Right renal cortex interstitium (tissue), 3 donors: ENCODE measurements at places on chromosomes 2 and 18. TPM values are rescaled to one million over a fixed set of nuclear protein-coding genes. Genes with fewer than 3 reads are reported as not detected.

Gene VWC2L
- 0.07 TPM for polyA plus RNA-seq

GRCh38 chr2:42900289-42900891 lies 108.0 kb upstream of the HAAO start:
- no peak for DNase-seq

DNA sequence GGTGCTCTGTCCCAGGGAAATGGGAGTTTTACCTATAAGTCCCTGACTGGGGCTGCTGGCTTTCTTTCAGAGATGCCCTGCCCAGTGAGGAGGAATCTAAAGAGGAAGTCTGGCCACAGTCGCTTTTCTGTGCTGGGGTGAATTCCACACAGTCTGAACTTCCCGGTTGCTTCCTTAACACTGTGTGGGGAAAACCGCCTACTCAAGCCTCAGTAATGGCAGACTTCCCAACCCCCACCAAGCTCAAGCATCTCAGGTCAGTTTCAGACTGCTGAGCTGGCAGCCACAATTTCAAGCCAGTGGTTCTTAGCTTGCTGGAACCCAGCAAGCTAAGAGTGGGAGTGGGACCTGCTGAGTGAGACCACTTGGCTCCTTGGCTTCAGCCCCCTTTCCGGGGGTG lies 54.9 kb downstream of the NUP35 start:
- DNase-seq, result no peak

DNA sequence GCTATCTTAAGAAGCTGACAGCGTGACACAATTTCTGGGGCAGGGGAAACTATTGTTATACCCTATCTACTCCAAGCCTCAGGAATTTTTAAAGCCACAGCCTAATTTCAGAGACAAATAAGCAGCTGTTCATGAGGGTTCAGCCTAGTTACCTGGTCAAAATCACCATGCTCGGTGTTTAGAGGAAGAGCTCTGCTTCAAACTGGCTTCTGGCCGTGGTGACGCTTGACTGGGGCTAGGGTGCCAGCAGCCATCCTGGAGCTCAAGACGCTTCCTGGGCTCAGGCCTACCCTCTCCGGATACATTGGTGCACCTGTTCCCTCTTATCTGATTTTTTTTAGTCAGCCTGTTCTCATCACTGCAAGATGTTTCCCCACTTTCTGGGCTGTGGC lies 41.7 kb downstream of the FRZB start:
- DNase-seq, result no peak

Gene C2orf81
- 5.7 TPM for polyA plus RNA-seq

DNA sequence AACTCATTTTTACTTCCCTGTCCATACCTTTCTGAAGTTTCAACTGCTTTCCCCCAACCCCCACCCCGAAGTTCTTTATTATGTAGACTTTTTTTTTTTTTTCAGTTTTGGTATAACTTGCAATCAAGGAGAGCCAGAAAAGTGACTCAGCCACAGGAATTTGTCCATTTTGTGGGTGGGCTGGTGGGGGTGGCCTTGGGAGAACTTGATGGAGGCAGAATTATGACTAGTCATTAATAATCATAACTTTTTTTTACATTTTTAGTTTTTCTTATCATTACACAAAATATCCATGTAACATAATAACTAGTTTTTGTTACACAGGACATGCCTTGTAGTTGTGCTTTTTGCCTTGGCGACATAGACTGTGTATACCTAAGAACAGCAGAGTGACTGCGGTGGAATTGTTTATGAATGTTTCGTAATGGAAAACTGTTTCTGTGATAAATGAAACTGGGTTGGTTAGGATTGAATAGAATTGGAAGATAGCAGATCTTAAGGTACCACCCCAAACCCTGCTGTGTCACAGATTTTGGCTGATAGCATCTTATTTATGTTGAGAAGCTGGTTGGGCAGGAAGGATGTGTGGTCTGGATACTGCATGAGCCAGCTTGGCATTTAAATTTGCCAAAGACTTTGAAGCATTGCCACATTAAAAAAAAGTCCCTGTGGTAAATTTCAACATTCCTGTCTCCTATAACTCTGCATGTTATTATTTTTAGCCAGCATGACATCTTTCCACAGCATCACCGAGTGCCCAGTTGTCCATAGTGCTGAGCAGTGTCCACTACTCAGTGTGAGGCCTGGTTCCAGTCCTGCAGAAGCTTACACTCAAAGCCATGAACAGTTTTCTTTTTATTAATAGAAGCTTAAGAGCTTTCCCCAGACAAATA lies 30.7 kb downstream of the LYPD6B start:
- DNase-seq, result no peak

DNA sequence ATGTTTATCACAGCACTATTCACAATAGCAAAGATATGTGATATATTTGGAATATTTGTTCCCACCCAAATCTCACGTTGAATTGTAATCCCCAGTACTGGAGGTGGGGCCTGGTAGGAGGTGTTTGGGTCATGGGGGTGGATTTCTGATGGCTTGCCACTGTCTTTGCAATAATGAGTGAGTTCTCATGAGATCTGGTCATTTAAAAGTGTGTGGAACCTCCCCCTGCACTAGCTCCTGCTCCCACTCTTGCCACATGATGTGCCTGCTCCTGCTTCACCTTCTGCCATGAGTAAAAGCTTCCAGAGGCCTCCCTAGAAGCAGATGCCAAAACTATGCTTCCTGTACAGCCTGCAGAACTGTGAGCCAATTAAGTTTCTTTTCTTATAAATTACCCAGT lies 72.2 kb upstream of the DYNC1I2 start:
- DNase-seq, result no peak

DNA sequence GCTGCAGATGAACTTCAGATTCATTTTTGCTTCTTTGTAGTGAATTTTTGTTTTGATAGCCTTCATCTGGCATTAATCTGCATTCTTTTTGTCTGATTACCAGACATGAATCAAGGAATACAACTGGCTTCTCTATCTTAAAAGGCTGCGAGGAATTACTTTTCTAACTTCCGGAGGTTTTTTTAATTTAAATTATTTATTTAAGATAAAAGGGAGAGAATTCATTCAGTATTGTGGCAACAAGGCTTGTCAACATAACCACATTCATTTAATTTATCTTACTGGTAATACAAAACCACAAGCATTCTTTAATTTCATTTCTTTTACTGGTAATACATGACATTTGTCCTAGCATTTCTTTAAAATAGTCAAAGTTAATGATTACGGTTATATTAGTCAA lies 36.0 kb downstream of the CSRNP3 start:
- no peak for DNase-seq

Gene STPG4
- polyA plus RNA-seq, result not detected

GRCh38 chr2:51003345-51004192 lies 28.4 kb downstream of the NRXN1 start:
- no peak for DNase-seq

DNA sequence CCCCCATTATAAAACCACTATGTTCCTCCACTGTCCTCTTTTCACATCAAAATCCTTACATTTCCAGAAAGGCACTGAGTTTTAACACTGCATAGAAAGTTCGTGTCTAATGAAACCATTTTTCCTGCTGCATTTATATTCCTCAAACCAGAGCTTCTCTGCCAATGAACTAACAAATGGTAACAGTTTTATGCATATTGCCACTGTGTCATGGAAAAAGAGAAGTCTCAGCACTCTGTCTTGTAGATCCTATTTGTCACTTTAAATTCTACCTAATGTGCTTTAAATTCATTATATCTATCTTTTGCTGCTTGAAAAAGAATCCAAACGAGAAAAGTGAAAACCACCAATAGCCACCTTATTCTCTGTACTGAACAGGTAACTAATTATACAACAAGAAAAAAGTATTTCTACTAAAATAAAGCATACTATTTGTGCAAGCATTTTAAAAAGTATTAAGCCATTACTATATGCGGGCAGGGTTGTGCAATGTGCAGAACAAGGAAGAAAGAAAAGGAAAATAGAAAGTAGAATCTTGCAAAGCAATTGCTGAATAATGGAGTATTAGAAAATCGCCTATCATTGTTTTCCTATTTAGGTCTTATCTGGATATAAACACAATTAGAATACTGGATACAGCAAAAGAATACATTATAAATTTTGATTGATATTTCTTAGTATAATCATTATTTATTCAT lies 328.9 kb downstream of the ZEB2 start:
- no peak for DNase-seq

Gene MTA3
- polyA plus RNA-seq, result 75.3 TPM

Gene LHCGR
- polyA plus RNA-seq, result 0.25 TPM

- no peak for DNase-seq
These were observed 36.4 kb upstream of the TBR1 start for GRCh38 chr2:161379740-161380139.

GRCh38 chr18:32934201-32934600 lies 161.4 kb upstream of the KLHL14 start:
- DNase-seq, result no peak
